ENCODE measurements at places on chromosomes 5 and 9.
A peak's percentile ranks its signal among the peaks of the same experiment; 100 is the strongest.

- DNase-seq: no peak
Measured at GRCh38 chr5:72618708-72619107, 111.5 kb upstream of the ZNF366 start.

GRCh38 chr5:167916261-167916691, 375.2 kb upstream of the WWC1 start:
- no peak for DNase-seq

DNA sequence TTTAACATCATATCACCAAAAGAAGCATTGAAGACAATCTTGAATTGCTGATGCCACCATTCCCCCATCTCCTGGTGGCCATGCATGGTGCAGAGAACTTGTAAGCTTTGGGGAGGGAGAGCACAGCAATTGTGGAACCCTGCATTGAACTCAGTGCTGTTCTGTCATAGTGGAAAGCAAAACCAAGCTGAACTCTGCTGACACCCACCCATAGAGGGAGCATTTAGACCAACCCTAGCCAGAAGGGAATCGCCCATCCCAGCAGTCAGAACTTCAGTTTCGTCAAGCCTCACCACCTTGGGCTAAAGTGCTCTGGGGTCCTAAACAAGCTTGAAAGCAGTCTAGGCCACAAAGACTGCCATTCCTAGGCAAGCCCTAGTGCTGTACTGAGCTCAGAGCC, 37.4 kb upstream of the RUSC2 start:
- no peak for DNase-seq

DNA sequence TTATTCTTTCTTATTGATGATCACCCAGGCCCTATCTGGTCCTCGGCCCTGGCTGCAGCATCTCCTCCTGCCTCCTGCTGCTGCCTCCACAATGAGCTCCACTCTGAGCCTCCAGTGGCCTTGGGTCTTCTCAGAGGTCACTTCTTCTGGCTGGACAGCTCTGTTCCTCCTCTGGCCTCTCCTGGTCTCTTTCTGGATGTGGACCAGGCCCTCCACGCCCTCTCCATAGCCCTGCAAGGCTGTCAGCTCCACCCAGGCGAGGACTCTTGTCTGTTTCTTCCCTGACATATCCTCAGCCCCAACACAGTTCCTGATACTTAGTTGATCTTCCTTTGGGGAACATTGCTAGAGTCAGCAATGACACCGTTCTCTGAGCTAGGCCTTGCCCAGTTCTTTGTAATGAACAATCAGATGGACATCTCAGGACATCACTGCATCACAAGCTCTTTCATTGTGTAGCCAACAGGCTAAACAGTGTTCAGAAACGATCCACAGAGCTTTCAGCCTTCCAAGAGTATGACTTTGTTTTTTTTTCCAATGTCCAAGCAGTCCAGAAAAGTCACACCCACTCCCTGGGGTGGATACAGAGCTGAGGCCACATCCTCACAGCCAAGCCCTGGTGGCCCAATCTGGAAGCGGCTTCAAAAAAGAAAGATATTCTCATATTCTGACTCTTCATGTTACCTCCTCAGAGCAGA, 62.5 kb upstream of the DNAH5 start:
- no peak for DNase-seq

GRCh38 chr5:33306758-33307157, 134.0 kb upstream of the TARS1 start:
- no peak for DNase-seq

DNA sequence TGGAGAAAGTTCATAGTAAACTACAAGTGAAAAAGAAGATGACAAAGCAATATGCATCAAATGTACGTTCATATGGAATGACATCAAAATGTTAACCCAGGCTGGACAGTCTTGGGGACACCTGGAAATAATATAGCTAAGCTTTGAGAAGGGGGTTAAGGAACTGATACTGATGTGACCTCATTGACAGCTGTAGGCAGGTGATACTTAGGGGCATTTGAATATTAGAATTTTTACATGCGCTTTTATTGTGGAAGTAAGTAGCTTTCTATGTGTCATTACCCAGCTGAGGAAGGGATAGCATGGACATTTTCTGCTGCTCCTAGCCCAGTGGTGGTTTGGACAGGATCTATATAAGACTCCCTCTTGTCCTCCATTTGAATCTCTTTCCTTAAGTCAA, 299.7 kb downstream of the CWC27 start:
- DNase-seq: no peak

DNA sequence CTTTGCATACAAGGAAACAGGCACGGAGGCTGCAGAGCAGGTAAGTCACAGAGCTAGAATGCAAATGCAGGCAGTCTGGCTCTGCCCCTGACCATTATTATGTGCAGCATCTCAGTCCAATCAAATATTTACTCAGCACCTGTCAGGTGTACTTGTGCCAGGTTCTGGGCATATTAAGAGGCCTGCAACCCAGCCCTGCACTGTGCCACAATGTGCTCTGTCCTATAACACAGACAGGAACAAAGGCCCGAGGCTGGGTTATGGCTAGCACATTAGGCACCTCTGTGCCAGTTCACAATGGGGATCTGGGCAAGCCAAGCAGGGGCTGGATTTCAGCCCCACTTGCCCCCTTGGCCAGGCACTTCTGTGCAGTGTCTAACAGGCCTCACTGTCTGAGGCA, 14.0 kb downstream of the ARL15 start:
- no peak for DNase-seq

- DNase-seq: no peak
Measured at GRCh38 chr9:74503219-74503618, 6.1 kb downstream of the RORB start.

DNA sequence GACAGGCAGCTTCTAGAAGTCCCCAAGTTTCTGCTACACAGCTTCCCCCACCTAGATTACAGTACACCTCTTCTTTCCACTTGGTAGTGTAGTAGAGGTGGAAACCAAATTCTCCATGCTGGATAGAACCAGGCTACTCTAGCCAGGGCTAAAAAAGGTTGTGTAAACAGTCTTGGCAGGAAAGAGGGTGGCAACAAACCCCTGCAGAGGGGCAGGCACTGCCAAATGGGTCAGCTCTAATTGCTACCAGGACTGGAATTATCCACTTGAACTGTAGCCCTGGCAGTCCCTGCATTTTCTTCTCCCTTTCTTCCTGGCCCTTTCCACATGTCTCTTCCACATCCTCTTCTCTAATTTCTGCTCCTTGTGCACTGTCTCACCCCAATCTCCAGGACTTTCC, 24.8 kb downstream of the RANBP3L start:
- no peak for DNase-seq

DNA sequence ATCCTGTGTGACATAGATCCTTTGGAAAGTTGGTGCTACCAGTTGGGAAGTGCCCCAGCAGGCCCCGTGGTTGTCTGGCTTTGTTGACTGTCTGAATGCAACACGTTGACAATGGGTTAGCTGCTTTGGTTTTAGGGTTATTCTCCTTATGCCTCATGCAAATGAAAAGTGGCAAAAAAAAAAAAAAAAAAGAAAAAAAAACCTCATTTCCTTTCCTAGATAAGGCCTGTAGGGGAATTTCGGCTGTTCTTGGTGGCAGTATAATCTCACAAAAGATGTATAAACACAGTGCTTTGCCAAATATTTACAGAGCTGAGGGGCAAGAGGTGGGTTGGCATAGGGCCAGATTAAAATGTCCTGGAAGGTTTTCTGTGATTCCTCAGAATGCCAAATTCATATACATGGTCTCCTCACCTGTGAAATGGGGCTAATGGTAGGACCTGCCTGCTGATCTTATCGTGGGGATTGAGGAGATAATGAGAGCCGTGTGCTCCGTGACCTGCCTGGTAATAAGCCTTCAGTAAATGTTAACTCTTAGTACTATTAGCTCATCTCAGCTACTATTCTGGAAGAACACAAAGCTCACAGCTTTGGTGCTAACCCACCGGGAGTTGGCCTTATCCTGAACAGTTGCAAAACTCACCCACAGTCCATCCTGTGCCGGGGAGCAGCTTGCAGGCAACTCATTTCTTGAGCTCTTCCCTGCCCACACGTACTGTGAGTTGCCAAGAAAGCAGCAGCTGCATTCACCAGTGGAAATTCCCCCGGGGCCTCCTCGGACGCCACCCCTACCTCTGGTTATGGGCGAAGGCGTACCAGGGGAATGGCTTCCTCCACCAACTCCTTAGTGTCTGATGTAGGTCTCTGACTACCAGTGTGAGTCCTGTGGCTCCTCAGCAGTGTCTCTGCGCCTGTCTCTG, 220.3 kb downstream of the NR3C1 start:
- peak; percentile 4 for DNase-seq

GRCh38 chr9:79352322-79352721, 219.4 kb upstream of the TLE4 start:
- DNase-seq: no peak

DNA sequence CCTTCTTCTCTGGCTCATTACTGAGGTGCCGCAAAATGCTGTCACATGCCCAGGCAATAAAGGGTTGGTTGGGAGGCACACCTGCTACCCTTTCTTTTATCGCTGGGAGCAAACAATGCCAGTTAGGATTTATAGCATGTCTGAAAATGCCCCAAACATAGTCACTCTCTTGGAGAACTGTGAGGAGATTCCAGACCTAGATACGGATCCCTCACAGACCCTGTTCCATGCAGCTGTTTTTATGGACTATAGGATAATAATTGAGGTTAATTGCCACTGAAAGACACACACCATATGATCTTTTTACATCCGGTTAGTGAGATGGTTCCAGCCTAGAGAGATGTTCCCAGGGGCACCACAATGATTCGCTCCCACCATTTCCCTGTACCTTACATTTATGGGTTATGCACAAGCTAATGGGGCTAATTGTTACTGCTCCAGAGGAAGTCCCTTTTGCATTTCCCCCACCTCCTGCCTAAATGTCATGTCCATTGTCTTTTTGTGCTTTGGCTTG, 318.1 kb downstream of the PIK3R1 start:
- DNase-seq: no peak

GRCh38 chr5:138646671-138647070, 71.5 kb upstream of the HSPA9 start:
- no peak for DNase-seq

DNA sequence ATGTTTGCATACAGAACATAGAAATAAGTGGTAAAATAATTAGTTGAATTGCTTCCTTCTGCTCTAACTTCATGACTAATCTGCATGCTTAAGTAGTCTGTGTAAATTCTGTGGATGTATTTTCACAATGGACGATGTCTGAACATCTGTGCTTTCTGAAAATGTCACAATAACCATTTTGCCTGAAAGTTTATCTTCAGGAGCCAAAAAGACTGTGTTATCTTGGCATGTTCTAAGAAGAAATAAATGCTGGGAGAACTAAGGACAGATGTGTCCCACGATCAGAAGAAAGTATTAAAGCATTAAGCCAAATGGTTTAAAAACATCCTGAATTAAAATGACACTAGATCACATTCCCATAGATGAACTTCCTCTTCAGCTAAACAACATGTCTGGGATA, 397.6 kb downstream of the SPOCK1 start:
- no peak for DNase-seq

DNA sequence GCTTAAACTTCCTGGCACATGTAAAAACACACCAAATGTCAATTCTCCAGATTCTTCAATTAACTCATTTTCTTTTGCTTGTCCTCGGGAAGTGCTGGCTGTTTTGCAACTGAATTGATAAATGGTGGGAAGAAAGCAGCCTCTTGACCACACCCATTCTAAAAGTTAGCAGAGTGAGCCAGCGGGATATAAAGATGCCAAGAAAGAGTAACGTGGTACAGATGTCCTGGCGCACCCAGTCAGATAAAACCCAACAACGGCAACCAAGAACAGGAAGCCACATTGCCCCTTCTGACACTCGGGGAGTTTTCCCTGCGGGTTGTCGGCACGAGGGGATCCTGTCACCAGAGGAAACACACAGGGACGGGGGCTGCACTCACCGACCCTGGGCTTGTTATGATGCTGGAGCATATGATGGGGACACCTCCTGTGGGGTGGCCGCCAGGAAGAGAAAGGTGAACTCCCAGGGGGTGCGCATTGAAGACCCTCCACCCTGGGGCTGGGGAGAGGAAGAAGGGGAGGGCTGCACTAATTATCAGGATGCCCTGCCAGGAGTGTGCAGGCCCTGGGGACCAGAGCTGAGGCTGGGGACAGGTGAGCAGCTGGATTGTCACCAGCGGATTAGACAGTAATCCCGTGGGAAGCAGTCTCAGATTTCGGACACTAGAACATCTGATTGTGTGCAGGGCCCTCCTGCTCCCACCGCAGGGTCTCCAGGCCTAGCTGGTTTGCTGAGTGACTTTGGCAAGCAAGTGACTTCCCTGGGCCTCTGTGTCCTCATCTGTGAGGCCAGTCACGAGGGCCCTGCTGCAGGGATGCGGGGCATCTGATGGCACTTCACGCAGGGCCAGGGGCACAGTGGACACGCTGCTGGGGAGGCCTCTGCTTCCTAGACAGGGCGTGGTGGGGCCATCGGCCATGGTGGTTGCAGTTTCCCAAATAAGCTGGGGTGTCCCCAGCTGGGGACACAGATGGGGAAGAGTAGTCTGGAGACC, 59.2 kb downstream of the CRB2 start:
- DNase-seq: no peak

GRCh38 chr5:128355961-128356360, 182.1 kb downstream of the FBN2 start:
- DNase-seq: no peak

DNA sequence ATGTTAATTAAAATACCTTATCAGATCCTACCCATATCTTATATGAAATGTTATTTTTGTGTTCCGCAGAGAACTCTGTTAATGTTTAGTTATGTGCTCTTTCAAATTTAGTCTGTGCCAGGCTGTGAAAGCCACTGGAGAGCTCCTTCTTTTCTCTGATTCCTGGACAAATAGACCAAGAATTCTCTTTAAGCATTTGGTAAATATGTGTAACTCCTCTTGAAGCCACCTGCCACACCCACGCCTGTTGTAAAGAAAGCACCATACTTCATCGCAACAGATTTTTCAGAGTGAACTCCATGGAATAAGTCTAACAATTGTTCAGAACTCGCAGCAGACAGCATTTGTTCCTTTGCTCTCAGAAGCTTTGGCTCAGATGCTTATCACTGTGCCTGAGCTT, 301.1 kb downstream of the FAM170A start:
- no peak for DNase-seq

DNA sequence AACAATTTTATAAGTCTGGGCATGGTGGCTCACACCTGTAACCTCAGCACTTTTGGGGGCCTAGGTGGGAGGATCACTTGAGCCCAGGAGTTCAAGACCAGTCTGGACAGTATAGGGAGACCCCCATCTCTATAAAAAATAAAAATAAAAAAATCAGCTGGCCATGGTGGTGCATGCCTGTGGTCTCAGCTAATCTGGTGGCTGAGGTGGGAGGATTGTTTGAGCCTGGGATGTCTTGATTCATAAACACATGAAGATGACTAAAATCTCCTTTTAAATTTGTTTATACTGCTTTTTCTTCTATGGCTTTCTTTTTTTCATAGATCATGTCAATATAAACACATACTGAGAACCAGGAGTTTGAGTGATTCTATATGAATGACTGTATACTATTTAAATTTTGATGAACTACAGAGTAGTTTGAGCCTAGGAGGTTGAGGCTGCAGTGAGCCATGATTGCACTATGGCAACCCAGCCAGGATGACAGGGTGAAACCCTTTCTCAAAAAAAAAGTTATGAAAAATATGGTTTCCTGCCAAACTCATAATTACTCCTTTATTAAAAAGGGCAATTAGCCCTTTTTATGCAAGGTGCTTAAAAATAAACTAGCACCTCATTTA, 14.2 kb downstream of the RIC1 start:
- DNase-seq: no peak

- no peak for DNase-seq
Measured at GRCh38 chr9:94687451-94687850, 39.0 kb upstream of the AOPEP start.

All from activated T-helper 1 cell treated with Interleukin-2 at 50 U/mL for 16 hours (primary cell).